ENCODE measurements at places on chromosomes 3 and 15.

DNA sequence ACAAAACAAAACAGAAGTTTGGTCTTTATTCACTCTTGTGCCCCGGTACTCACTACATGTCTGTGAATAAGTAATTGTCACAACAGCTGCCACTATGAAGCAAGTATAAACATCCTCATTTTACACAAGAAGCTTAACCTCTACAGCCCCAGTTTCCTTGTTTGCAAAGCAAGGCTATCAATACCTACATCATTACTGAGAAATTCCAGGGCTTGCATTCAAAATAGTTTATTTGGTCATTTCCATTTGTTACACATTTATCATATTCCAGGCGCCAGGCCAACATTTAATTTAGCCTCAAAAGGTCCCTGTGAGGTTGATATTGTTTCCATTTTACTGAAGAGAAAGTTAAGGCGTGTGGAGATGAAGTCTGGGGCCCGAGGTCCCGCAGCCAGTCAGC is 161.4 kb upstream of the LRTM1 start:
- DNase-seq, result no peak

DNA sequence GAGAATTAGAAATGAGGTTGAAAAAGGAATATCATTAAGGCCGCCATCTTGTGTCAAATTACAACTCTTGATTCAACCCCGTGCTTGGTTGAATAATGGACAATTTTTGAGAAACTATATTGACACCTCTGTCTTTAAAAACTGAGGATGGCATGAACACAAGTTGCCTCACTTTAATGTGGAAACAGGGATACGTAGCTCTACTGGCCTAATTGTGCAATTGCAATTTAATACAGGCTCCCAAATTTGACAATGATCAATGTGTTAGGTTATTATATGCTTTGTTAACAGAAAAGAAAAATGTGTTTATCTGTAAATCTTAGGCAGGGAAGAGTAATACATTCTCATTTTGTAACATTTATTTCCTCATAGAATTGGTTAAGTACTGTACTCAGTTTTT is 77.1 kb upstream of the MCTP2 start:
- no peak for DNase-seq

GRCh38 chr3:64321747-64322146 is 96.5 kb upstream of the PRICKLE2 start:
- no peak for DNase-seq

- DNase-seq, result no peak
These were observed 115.7 kb upstream of the TJP1 start for GRCh38 chr15:29937956-29938355.

DNA sequence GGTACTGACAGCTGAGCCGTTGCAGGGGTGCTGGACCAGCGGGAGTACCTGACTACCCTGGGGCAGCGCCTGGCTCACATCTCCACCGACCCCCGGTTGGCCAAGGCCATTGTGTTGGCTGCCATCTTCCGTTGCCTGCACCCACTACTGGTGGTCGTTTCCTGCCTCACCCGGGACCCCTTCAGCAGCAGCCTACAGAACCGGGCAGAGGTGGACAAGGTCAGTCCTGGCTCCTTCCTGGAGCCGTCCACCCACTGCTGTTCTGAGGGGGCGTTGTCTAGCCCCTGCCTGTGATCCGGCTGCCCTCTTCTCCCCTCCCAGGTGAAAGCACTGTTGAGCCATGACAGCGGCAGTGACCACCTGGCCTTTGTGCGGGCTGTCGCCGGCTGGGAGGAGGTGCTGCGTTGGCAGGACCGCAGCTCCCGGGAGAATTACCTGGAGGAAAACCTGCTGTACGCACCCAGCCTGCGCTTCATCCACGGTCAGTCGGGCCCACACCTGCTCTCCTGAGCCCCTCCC is 45.7 kb downstream of the DHX30 start:
- DNase-seq, result no peak

DNA sequence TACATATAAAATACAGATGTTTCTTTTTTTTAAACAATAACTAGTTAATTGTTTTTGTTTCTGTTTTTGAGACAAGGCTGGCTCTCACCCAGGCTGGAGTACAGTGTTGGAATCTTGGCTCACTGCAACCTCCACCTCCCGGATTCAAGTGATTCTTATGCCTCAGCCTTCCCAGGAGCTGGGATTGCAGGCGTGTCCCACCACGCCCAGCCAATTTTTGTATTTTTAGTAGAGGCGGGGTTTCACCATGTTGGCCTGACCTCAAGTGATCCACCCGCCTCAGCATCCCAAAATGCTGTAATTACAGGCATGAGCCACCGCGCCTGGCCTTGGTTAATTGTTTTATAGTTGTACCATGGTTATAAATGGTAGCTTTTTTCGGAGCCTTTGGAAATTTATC is 72.3 kb downstream of the PIAS1 start:
- DNase-seq, result no peak

Data from cortex of kidney (tissue), 1 donor.